ENCODE measurements at places on chromosomes 5 and 9.

DNA sequence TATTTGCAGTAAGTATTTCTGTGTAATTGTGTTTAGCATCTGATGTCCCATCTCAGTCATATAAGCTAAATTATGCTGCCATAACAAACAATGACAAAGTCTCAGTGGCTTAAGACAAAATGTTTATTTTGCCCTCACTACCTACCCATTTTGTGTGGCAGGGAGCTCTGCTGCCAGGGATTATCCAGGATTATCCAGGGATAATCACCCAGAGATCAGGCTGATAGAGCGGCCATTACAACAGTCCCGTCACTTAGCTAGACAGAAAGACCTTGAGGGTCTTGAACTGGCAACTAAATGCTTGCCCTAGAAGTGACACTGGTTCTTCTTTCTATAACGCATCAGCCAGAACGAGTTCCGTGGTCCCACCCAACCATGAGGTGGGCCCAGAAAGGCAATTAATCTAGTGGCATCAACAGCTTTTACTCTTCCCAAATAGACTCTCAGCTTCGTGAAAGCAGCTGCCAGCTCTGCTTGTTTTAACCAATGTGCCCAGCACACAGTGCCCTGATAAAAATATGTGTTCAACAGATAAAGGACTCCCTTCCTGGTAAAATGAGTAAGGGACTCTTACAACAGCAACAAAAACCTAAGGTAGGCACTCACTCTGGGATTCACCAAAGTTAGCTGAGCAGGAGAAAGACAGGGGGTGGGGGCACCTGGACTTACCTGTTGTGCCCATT is 22.8 kb downstream of the CCDC69 start:
- no peak for DNase-seq

DNA sequence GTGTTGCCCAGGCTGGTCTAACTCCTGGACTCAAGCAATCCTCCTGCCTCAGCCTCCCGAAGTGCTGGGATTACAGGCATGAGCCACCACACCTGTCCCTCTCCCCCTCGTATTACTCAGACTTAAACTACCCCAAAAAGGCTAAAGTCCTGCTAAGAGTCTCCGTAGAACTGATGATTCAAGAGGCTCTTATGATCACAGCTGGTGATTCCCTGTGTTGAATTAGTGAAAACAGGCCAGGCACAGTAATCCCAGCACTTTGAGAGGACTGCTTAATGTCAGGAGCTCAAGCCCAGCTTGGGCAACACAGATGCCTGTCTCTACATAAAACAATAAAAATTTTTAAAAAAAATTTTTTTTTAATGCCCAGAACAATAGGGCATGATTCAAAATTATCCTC is 9.2 kb downstream of the CDC26 start:
- DNase-seq = no peak

- DNase-seq = no peak
Measured at GRCh38 chr5:96924016-96924443, 11.8 kb upstream of the LNPEP start.

GRCh38 chr5:151667083-151667482 is 19.6 kb downstream of the SPARC start:
- DNase-seq = no peak

DNA sequence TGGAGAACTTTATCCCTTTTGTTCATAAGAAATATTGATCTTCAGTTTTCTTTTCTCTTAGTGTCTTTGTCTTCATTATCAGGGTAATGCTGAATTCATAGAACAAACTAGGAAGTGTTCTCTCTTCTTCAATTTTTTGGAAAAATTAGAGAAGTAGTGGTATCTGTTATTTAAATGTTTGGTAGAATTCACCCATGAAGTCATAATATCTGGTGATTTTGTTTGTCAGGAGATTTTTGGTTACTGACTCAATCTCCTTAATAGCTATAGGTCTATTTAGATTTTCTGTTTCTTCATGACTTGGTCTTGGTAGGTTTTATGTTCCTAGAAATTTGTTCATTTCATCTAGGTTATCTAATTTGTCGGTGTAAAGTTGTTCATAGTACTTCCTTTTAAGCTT is 45.4 kb upstream of the STARD4 start:
- no peak for DNase-seq

DNA sequence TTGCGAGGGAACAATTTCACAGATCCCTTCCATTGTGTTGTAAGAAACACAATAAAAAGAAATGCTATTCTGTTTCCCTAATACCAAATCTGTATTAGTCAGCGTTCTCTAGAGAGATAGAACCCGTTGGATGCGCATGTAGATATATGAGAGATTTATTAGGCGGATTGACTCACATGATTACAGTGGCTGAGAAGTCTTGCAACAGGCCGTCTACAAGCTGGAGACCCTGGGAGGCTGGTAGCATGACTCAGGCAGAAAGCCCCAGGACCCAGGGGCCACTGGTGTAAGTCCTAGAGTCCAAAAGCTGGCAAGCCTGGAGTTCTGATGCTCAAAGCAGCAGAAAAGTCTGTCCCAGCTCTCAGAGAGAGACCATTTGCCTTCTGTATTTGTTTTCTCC is 18.4 kb upstream of the IL17B start:
- no peak for DNase-seq

- no peak for DNase-seq
Measured at GRCh38 chr5:38660194-38660668, 103.8 kb upstream of the LIFR start.

DNA sequence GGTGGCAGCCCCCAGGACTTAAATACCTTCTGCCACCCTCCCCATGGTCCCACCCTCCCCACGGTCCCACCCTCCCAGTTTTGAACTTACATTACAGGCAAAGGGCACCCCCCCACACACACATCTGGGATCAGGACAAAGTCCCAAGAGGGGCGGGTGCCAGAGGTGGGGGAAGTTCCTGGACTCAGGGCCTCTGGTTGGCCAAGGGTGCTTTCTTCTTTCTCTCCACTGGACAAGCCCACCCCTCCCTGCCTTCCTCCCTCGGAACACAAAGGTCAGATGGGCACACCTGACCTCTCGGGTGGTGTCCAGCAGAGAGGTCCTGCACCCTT is 19.1 kb upstream of the RALGDS start:
- no peak for DNase-seq

DNA sequence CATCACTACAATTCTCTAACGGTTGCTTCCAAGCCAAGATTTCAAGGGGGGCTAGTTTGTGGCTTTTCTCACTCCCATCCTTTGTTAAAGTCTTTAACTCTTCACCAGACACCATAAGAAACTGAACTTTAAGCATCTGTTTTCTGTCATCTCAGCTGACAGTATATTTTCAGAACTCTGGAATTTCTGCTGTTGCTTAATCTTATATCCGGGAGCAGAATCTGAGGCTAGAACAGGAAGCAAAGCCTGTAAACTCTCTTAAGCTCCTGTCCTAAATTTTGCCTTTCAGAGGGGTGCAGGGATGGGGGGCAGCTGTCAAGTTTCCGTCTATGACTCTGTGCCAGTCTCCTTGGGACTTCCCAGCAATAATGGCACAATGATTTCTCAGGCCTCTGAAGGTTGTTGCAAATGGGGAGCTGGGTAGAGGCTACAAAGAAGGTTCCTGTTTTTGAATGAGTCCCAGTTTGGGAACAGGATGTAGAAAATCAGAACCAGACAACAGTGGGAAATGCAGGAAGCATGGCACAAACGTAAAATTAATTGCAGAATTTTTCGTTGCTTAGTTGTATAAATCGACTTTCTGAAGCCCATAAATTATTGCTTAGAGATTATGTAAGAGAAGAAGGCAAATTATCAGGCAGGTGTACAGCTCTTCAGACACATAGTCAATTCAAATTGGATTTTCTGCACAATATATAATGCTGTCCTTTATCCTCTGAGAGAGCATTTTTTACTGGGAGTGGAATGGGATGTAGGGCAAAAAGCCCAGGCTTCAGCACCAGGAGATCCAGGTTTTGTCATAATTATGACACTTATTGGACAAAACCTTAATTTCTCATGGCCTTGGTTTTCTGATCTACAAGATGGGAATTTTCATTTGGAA is 430.9 kb downstream of the DMAC1 start:
- no peak for DNase-seq

DNA sequence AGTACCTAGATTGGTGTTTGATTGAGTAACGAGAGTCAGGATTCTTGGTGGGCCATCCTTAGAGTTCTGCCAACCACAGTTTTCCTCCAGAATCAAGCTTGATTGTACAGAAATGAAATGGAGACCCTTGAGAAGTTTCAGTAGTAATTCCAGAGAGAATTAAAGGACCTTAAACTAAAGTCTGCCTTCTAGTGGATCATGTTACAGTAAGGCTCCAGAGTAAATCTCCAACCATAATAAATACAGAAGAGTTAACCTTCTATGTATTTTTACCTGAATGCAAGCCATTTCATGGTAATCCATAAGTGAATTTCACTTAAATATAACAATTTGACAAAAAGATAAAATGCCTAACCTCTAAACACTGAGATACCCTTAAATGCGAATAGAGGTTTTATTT is 53.0 kb upstream of the CNTLN start:
- DNase-seq = no peak

DNA sequence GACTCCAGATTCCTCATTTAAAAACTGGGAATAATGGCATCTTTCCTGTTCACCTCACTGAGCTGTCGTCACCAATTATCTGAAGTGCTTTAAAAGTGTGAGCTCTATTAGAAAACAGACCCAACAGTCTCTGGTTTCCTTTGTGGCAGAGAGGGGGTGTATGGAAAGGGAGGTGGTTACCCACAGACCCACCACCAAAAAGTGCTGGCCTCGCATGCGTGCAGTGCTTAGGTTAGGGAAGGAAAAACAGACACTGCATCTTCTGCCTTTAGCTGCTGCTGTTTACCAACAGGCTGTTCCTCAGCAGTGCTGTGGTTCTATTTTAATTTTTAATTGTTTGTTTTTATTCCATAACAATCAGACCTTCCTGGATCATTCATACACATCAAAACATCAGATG is 249.6 kb downstream of the PIK3R1 start:
- no peak for DNase-seq

DNA sequence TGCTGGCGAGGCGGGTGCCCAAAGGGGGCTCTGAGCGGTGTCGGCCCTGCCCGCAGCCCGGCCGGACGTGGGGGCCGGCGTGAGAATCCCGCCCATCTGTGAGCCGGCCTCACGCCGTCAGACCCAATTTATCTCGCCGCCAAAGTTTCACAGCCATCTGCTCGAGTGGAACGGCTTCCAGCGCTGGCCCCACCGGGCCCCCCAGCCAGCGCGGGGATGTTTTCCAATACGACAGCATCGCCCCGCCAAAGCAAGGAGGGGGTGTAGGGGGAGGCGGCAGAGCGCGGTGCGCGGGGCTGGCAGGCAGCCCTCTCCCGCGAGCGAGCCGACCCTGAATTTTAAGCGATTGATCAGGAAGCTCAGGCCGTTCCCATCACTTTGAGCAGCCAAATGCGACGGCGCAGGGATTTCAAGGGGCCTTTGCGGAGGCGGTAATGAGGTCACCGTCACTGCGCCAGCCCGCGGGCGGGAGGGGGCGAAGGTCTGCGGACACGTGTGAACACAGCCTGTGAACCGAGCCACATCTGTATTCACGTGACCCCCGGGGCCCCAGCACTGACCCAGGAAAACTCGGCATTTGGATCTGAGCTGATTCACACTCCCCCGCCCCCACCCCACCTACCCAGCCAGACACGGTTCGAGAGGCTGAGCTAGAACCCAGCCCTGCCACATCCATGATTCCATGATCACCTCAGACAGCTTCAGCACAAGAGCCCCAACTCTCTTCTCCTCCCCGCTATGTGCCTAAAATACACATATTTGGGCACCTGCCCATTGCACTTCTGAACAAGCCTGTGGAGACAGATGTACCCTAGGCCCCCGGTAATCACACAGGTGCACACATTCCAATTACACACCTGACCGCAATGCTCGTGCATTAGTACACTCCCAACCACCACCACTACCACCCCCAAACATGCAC is 47.8 kb upstream of the PSD2 start:
- peak; percentile 33 for DNase-seq
